ENCODE measurements at places on chromosomes 13 and 19.
A peak's percentile ranks its signal among the peaks of the same experiment; 100 is the strongest.

DNA sequence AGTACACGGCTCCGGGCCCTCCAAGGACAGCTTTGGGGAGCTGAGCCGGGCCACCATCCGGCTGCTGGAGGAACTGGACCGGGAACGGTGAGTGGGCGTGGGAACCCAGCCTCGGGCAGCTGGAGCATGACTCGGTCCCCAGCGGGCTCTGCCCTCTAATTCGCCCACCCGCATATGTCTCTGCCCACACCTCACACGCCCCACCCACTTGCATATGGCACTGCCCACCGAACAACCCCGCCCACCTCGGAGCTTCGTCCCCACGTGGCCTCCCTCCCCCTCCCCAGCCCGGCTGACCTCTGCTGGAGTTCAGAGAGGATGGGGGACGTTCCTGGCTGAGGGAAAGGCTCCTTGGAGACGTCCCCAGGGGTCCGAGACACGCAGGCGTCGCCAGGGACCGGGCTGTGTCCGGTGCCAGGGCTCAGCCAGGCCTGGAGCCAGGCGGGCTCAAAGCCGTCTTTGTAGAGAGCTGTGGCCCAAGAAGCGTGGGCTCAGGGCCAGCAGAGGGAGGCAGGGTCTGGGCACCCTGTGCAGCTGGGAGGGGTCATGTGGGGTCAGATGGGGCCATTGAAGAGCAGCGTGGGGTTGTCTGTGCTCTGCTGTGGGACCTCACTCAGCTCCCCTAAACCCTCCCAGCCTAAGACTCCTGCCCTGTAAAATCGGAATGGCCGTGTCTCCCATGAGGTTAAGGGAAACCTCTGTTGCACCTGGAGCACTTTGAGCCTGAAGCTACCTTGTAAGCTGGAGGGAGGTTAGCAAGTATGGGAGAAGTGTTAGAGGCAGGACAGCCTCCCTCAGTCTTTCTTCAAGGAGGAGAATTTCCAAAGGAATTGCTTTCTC is 3.8 kb downstream of the APC2 start:
- no peak for DNase-seq

GRCh38 chr13:43077906-43078305 is 54.5 kb downstream of the DNAJC15 start:
- no peak for DNase-seq

DNA sequence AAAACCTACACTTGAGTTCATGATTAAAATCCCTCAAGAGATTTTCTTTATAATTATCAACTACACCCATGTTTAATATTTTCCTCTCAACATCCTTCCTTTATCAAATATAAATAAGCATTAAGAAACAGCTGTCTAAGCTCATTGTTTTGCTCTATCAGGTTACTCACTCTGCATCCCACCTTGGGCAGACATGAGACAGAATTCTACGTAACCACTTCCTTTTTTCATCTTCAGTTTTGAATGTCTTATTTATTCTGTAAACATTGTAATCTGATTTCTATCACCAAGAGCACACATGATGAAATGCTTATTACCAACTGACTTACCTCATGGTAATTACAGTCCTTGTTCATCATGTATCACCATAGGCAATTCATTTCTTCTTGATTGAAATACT is 1256.6 kb upstream of the ATXN8OS start:
- no peak for DNase-seq

- DNase-seq, result no peak
Measured at GRCh38 chr13:75666646-75667351, 30.7 kb downstream of the LMO7 start.

DNA sequence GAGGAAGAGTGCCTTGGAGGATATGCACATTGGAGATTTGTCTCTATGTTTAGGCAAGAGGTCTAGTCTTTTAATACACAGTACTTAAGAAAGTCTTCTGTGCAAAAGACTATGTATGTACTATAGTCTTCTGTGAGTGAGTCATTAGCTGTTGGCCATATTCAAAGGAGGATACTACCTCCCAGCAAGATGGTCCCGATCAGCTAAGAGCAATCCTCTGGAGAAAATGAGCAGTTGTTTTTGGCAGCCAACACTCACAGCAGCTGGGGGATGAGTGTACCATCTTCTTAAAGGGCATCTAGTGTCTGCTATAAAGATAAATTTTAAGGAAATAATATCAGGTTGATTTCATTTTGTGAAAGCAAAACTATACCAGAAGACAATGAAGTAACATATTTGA is 487.8 kb downstream of the KCTD12 start:
- DNase-seq, result no peak

GRCh38 chr19:33904681-33905080 is 108.0 kb downstream of the KCTD15 start:
- DNase-seq, result no peak

DNA sequence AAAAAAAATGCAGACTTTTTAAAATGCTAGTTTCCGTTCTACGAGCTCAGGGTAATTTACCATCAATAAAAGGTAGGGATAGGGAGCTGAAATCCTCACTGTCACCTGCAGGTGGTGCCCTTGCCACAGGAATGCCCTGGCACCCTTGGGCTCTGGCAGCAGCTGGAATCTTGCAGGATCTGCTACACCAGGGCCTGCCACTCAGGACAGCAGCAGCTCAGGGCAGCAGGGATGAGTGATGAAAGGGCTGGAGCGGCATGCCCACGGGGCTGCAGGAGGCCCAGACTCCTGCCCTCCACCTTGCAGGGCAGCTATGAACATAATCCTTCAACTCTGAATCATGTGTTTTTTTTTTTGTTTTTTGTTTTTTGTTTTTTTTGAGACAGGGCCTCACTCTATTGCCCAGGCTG is 54.0 kb downstream of the GNG7 start:
- DNase-seq, result peak; percentile 56

DNA sequence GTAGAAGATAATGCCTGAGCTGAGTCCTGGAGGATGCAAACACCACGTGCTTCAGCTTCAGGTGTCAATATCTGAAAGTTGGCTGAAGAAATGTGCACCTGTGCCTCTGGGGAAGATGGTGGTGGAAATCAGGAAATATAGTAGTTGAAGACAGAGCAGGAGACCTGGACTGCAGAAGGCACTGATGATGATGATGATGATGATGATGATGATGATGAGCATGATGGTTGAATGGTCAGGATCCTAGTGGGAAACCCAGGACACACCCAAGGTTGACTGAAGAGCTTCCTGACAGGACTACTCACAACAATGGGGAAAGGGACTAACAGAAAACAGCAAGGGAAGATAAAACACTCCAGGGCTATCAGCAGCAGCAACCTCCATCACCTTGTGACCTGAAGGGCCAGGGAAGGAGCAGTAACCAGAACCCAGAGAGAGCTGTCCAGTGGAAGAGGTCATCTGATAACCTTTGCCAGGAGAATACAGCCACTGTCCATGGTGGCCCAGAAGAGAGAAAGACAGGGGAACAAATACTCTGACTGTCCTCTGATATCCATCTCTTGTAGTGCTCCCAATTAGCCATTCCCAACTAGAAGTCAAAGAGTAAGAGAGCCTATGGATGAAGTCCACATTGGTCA is 170.3 kb downstream of the TSHZ3 start:
- DNase-seq, result no peak

DNA sequence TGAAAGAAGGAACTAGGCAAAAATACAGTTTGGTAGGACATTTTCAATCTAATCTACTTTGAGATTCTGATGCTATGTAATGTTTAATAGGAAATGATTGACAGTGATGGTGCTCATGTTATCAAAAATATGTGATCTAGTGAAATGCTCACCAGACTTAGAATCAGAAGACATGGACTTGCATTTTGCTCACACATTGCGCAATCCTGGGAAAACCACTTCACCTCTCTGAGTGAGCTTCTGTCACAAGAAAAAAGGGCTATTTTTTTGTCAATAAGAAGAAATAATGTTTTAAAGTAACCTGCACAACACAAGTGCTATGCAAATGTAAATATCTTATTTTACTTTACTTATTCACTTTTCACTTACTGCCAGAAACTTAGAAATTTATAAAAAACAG is 380.9 kb upstream of the HTR2A start:
- DNase-seq, result no peak

- DNase-seq, result no peak
Measured at GRCh38 chr19:17170538-17171297, 44.4 kb upstream of the USE1 start.

GRCh38 chr13:44260336-44260735 is 113.3 kb upstream of the SERP2 start:
- DNase-seq, result no peak

GRCh38 chr19:50313812-50314536 is 15.2 kb downstream of the KCNC3 start:
- DNase-seq, result no peak

DNA sequence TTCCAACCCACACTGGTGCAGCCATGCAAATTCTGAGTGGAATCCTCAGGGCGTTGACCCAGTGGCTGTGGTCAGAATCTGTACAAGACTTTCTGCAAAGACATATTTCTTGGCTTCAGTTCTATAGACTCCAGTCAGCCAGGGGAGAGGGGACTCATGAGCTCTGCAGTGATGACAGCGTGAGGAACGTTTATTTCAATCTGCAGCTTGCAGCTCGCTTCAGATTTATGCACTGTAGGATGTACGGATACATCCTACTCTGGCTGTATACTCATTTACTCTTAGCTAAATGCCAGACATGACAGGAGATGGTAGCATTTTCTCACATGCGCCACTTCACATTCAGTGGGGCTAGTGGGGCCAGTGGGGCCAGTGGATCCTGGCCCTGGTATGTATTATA is 276.1 kb downstream of the FGF9 start:
- no peak for DNase-seq

DNA sequence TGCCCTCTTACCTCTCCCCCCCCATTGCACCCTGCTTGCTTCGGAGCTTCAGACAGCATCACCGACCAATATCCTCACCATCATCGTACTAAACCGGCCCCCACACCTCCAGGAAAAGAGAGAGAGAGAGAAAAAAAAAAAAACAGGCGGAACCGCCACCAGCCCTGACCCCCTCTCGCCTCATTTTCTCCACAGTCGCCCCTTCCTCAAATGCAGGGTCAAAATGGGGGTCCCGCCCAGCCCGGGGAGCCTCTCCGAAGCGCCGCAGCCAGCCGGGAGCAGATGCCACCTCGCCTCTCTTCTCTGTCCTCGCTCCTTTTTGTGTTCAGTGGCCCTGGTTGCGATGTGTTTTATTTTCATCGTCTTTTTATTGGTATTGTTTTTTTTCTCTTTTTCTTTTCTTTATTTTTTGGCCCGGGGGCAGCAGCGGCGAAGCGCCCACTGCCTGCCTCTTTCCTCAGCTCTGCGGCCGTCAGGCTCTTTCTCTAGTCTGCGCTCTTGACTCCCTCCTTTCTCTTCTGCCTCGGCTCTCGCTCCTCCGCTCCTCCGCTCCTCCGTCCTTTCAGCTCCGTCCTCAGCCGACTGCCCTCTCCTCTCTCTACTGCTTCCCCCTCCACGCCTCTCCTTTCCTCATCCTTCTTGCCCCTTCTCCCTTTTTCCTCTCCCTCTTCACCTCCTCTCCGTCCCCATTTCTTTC is 41.4 kb downstream of the DEDD2 start:
- DNase-seq, result no peak

All from progenitor cell of endocrine pancreas (in vitro differentiated cells).